ENCODE measurements at places on chromosomes 6 and 20. TPM values are rescaled to one million over a fixed set of nuclear protein-coding genes. Genes with fewer than 3 reads are reported as not detected.

EEF1A1 gene
- 13,659 TPM for total RNA-seq

VPS16 gene
- 52.4 TPM for total RNA-seq

CYP39A1 gene
- total RNA-seq: not detected

DEFB124 gene
- total RNA-seq: not detected

SLC32A1 gene
- total RNA-seq: not detected

HLA-DOB gene
- 2.2 TPM for total RNA-seq
